A673 (cell line): ENCODE measurements at places on chromosomes 12 and 14. TPM values are rescaled to one million over a fixed set of nuclear protein-coding genes. Genes with fewer than 3 reads are reported as not detected.

GRCh38 chr12:22722081-22722480 lies 97.1 kb downstream of the ETNK1 start:
- H3K4me1 ChIP-seq, result no peaks in the 10 kb centered on the region
- H3K27ac ChIP-seq, result no peak overlapping the region
- DNase-seq, result no peak
- H3K27me3 ChIP-seq, result peaks cover 4% of the 10 kb centered on the region
- no peaks in the 10 kb centered on the region for H3K36me3 ChIP-seq
- no peak overlapping the region for H3K4me3 ChIP-seq

- H3K27ac ChIP-seq, result no peak overlapping the region
- H3K4me3 ChIP-seq, result no peak overlapping the region
- H3K36me3 ChIP-seq, result no peaks in the 10 kb centered on the region
Measured at GRCh38 chr12:75020068-75020557, 189.5 kb downstream of the KCNC2 start.

The DBX2 gene
- total RNA-seq, result 0.13 and 0.37 TPM in 2 replicates

The RNF212B gene
- not detected in 2 replicates for total RNA-seq
